SW 1271 (cell line): ENCODE measurements at places on chromosomes 5 and 9.
A peak's percentile ranks its signal among the peaks of the same experiment; 100 is the strongest.

- peak; percentile 18 for DNase-seq
Measured at GRCh38 chr9:131530546-131530919, 530 bp downstream of the UCK1 start.

- DNase-seq, result no peak
Measured at GRCh38 chr9:130755377-130756007, 61.9 kb downstream of the EXOSC2 start.

- DNase-seq, result no peak
Measured at GRCh38 chr5:31237174-31237573, 43.7 kb downstream of the CDH6 start.

DNA sequence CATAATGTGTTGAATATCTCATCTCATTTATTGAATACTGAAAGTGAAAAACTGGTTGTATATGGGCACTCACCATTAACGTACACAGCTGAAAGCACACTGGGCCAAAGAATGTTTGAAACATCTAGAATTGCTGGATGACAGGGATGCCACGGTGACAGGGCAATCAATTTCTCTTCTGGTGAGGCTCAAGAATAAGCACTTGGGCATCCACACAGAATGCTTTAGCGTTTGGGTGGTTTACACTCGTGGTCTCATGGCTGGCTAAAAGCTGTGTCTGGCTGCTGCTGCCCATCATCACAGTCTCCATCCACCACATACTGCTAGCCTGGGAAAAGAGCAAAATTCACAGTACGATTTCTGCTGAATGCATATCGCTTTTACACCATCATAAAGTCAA, 30.7 kb upstream of the IL31RA start:
- DNase-seq, result no peak

DNA sequence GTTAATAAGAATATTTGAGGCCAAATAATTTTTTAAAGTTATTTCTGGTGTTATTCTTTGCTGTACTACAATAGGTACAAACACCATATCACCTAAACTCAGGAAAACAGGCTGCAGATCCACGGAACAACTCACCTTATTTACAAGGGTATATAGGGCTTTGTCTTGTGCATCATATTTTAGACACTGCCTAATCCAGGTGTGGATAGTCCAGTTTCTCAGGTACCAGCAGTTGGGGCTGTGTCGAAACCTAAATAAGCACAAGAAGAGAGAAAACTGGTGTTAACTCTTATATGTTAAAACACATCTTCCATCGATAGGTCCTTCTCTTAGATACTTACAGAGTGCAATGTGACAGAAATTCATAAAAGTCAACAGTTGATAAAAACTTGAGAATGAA, 82.2 kb downstream of the MRPS27 start:
- no peak for DNase-seq

DNA sequence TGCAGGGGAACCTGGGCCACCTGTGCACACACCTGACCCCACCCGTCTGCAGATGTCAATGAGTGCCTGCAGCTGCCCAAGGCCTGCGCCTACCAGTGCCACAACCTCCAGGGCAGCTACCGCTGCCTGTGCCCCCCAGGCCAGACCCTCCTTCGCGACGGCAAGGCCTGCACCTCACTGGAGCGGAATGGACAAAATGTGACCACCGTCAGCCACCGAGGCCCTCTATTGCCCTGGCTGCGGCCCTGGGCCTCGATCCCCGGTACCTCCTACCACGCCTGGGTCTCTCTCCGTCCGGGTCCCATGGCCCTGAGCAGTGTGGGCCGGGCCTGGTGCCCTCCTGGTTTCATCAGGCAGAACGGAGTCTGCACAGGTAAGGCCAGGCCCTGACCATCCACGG, 14.5 kb upstream of the ASS1 start:
- no peak for DNase-seq

DNA sequence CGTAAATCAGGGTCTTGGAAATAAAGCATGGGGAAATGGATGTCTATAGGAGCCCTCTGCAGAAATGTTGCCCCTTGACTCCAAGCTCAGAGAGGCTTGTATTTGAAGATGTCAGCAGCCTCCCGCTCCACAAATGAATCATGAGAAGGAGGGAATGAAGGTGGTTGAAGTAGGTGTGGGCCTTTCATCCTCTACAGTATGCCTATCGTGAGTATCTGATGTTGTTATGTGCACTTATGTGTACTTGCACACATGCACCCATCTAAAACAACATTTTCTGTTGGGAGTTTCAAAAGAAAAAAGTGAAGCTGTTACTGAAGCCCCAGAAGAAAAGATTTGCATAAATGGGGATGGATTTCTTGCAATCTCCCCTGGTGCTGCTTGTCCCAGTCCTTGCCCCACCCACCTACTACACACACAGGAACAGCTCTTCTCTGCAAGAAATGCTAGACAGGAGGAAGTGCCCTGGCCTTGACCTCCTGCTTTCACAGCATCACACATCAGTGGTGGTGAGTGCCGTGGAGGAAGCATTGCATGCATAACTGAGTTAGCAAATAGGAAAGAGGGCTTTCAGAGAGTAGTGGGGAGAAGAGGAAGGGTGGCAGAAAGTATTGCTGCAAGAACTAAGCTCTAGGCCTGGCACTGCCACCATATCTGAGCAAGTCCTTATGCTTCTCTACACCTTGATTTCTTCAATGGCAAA, 156.1 kb downstream of the SNX18 start:
- no peak for DNase-seq

DNA sequence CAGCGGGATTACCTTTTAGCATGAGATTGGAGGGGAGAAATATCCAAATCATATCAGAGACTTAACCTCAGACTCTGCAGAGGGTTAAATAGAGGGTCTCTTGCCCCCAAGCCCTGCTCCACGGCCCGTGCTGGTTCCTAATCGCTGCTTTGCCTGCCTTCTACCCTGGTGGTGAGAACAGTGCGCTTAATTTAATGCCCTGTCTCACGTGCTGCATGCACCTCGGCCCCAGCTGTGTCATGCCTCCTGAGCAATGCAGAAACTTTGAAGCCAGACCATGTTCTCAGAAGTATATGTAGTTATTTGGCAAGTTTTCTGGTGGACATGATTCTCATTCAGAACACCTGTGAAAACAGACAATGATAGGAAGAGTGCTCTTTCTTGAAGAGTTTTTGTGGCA, 1.4 kb downstream of the OTULIN start:
- no peak for DNase-seq

DNA sequence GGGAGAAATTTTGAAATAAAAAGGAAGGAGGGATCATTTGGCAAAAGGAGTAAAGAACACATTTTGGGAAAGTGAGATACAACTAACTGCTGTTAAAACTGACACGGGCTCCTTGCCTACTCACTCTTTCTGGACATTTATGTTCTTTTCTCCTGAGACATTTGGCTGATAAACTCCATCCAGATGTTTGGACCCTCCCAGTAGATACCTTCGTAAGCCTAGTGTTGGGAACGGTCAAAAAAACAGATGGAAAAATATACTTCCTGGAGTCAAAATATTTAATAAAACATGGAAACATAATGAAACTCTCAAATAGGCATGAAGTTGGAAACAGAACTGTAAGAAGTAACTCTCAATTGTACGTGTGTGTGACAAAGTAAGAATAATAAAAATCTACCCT, 360.1 kb upstream of the RIOK2 start:
- DNase-seq, result no peak

DNA sequence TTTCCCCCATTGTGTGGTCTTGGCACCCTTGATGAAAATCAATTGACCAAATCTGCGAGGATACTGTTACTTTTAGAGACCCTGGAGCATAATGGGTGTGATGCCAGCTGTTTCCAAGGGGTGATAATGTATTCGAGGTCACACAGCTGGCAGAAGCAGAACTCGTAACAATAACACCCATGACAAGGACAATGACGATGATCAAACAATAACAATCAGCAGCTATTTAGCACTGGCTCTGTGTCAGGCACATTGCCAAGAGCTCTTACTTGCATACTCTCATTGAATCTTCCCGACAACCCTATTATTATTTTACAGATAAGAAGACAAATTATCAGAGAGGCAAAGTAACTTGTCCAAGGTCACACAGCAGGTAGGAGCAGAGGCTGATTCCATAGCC, 223.7 kb upstream of the MSX2 start:
- no peak for DNase-seq

DNA sequence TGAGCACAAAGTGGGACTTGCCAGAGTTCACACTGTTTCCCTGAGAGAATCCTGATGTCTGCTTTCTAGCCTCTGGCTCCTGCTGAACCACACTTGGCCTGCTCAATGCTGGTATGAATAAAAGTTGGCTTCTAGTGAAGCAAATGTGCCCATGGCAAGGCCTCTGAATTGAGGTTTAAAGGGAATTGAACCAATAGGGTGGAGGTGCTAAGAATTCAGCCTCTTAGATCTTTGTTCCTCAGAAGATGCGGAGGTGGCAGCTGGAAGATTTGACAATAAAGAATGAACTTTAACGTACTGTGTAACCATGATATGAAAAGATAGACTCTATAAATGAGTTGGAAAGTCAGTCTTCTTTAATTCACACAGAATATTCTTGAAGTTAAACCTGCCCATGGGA, 57.2 kb downstream of the RASGRF2 start:
- no peak for DNase-seq

- DNase-seq, result no peak
Measured at GRCh38 chr9:14645648-14646047, 47.6 kb downstream of the ZDHHC21 start.

GRCh38 chr5:38557308-38557710, 863 bp upstream of the LIFR start:
- no peak for DNase-seq
